ENCODE measurements at places on chromosomes 7 and 10.

- DNase-seq: no peak
Measured at GRCh38 chr10:118948786-118949185, 80.7 kb upstream of the NANOS1 start.

DNA sequence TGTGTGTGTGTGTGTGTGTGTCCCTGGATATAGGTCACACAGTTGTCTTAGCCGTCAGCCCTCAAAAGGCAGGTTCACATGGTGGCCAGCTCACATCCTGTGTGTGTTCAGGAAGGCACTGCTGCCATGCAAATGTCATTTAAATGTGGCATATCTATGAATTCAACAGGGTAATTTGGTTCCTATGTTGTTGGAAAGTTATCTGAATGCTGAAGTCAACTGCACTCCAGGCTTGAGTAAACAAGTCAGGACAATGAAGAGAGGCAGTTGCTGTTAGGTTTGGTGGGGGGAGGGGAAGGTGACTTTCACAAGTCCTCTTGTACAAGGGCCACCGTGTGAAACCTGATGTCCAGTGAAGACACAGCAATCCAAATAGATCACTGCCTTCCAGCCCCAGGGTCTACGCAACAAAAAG lies 61.1 kb downstream of the PTPRE start:
- DNase-seq: no peak

DNA sequence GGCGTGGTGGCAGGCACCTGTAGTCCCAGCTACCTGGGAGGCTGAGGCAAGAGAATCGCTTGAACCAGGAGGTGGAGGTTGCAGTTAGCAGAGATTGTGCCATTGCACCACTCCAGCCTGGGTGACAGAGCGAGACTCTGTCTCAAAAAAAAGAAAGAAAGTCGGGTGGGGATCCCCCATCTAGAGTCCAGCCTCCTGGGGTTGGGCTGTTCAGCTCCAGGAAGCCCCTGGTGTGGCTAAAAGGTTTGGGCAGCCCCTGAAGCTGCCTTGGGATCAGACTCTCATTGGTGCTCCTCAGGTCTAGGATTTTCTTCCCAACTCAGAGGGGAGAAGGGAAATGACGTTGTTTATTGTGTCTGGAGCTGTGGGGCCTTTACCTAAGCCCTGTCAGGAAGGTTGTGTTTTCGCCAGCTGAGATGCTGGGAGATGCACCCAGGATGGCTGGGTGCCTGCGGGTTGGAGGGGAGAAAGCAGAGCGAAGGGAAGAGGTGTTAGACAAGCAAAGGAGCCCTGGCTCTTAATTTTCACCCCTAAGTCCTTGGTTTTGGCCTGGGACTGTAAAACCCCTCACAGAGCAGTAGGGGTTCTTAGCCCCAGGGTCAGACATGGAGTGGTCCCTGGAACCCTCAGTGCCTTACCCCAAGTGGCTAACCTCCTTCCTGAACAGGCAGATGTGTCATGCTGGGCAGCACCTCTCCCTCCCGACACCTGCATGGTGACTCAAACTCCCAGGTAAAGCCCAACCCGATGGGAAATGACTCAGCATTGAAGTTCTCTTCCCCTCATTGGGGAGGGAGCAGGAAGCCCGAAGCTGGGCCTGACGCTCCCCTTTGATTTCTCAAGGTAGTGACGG lies 21.1 kb downstream of the PLAU start:
- DNase-seq: no peak

DNA sequence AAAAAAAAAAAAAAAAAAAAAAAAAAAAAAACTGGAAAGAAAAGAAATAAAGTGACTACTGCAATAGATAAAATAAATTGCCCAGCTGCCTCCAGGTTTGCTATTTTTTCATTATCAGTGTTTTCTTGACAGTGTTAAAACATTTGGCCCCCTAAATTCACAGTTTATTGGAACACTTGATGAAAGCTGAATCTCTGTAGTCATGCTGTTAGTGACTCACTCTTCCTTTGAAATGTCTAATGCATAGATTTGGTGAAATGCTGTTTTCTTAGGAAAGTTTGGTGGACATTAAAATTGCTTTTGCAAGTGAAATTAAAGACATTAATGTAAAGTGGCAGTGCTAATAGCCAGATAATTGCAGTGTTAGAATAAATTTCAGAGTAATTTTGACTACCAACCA lies 785.2 kb downstream of the NRG3 start:
- peak; percentile 22 for DNase-seq

DNA sequence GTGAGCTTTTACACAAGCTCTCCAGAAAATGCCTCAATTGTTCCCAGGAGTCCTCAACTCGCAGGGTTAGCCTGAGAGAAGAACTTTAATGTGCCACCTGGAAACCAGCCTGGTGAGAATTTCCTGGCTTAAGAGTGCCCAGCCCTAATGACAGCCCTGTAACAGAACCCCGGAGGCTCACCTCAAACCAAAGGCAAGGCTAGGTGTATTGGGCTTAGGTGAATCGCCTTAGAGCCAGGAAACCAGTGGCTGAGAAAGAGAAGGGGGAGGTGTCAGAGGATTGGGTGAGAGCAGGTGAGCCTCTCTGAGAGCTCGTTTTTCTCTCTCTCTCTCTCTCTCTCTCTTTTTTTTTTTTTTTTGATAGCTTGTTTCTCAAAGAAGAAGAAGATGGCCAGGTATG lies 7.3 kb downstream of the OCM2 start:
- no peak for DNase-seq

- no peak for DNase-seq
Measured at GRCh38 chr10:116134322-116134721, 138.7 kb downstream of the GFRA1 start.

DNA sequence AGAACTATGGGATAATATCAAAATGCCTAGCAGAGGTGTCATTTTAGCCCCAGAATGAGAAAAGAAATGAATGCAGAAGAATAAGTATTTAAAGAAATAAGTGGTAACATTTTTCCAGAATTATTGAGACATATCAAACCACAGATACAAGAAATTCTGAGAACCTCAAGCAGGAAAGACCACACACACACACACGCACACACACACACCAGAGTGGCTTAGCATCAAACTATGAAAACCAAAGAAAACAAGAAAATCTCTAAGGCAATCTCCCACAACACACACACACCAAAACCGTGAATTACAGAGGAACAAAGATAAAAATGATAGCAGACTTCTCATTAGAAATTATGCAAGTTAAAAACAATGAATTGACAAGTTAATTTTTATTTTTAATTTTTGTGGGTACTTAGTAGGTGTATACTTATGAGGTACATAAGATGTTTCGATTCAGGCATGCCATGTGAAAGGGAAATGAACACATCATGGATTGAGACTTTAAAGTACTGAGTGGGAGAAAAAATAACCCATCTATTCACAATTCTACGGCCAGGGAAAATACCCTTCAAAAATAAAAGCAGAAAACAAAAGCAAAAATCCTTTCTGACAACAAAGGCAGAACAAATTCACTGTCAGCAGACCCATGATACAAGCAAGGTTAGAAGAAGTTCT lies 14.6 kb downstream of the PPIF start:
- peak; percentile 49 for DNase-seq

DNA sequence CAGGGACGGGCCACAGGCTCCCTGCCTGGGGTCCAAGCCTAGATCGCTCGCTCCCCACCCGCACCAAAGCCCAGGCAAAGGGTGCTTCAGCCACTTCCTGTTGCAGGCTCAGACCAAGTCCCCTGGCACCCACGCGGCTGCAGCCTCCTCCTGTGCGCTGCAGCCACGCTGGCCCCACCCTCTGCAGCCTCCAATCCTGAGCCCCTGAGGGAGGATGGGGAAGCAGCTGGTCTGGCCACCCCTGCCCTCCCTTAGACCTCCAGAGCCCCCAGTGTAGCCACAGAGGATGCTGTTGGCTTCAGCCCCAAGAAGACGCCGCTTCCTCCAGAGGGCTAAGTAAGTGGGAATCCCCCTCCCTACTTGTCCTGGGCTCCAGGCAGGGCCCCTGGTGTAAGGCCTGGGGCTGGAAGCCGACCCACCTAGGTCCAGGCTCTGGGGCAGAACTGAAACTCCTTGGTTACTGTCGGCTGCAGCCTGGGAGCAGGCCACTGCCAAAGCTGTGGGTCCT lies 9.4 kb downstream of the LIMK1 start:
- no peak for DNase-seq

DNA sequence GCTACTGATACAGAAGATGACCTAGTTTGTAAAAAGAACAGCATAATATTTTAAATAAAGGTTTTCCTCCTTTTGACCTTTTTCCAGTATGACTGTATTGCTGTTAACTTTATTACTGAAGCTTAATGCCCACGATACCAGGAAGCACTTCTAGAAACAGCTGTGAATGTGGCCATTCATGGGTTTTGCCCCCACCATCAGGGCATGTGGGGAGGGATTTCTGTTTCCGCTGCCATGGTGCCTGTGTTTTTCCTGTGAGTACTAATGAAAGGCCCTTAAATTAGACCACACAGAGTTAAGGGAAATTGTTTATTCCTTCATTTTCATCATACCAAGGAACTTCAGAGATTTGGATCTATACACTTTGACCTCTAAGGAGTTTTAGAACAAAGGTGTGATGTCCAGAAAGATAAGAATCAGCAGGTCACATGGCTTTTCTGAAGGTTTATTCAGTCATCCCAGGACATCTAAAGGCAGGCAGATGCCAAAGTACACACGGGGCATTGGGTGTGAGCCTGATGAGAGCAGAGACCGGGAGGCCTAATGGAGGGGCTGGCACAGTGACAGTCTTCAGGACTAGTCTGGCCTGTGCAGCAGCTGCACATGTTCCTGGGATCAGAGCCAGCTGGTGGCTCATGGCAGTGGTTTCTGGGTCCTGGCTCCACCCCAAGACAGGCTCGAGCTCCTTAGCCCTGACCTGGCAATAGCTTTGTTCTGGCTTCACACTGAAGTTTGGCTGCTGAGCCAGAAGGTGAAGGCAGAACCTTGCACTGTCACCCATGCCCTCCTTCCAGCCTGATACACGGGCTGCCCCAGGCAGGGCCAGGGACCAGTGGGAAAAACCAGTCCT lies 190.9 kb downstream of the REEP3 start:
- peak; percentile 96 for DNase-seq

- DNase-seq: no peak
Measured at GRCh38 chr10:100104300-100104699, 22.6 kb upstream of the CPN1 start.

DNA sequence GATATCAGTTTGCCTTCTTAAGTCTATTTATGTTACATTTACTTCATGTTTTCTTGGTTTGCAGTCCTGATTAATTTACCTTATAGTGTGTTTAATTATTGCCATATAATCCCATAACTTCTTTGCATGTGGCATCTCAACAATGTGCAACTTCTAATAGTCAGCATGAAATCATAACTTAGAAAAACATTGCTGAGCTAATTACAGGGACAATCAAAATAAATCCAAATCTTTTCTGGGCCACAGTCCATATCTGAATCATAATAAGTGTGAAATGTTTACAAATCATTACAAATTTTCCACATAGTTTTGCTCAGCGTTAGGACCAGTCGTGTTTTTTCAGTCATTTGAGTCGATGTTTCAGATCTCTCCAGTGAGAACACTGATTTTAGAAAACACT lies 29.1 kb upstream of the CABCOCO1 start:
- peak; percentile 89 for DNase-seq

DNA sequence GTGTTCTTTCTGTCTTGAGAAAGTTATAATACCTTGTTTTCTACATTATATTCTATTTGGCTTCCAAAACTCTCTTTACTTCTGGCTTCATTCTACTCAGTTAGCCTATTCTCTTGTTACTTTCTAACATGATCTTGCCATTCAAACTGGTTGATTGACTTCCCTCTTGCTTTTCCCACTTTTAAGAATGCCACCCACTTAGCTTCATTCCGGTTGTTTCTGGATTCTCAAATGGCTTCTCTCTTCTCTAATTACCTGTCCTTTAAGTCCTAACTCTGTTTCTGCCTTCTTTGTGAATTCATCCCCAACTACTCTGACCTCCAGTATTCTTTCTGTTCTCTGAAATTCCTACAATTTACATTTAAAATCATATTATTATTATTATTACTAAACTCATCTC lies 52.0 kb downstream of the ANKIB1 start:
- no peak for DNase-seq

GRCh38 chr10:101018600-101019439 lies 12.1 kb downstream of the PDZD7 start:
- DNase-seq: peak; percentile 75

- DNase-seq: peak; percentile 81
Measured at GRCh38 chr10:113438652-113439051, 114.2 kb upstream of the HABP2 start.

- no peak for DNase-seq
Measured at GRCh38 chr7:34622771-34623250, 35.2 kb upstream of the NPSR1 start.

- DNase-seq: no peak
Measured at GRCh38 chr10:104256335-104256961, 1.8 kb downstream of the GSTO1 start.

GRCh38 chr10:24814568-24815313 lies 91.1 kb upstream of the ARHGAP21 start:
- peak; percentile 56 for DNase-seq

DNA sequence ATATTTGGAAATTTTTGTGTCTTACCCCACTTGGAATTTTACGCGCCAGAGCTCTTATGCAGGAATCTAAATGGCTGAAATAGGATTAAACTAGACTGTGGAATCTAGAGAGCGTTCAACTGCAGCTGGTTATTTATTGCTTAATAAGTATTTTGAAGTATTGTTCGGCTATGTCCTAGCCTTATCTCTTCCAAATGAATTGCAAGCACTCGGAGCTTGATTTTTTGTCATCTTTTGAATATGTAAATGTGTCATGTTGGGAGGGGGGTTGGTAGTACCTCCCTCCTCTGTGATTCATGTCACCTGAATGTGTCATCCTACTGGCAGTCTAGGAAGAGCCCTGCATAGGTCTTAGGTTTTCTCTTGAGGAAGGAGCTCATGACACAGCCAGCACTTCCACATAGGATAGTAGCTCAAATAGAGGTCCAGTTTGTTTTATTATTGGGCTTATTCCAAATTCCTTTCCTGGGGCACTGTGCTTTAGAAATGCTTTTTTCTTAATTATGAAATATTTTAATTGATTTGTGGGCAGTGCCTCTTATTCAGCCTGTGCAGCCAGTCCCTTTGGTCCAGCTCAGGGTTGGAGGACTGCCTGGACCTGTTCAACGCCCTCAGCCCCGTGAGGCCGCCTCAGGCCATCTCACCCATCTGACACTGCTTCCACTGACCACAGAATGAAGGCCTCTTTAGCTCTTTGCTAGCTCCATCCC lies 22.5 kb upstream of the TRIL start:
- peak; percentile 81 for DNase-seq

DNA sequence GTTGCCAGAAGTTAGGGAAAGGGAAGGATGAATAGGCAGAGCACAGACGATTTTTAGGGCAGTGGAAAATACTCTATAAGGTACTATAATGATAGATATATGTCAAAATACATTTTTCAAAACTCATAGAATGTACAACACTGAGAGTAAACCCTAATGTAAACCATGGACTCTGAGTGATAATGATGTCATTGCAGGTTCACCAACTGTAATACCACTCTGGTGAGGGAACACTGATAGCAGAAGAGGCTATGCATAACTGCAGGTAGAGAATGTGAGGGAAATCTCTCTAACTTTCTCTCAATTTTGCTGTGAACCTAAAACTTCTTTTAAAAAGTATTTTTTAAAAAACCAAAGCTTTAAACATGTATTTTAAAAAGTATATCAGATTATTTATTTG lies 22.1 kb downstream of the POT1 start:
- DNase-seq: no peak

- DNase-seq: no peak
Measured at GRCh38 chr10:79342295-79342761, 4.9 kb upstream of the PPIF start.

GRCh38 chr7:105014693-105015389 lies 836 bp downstream of the KMT2E start:
- DNase-seq: peak; percentile 52
